ENCODE measurements at places on chromosomes 6 and 20. TPM values are rescaled to one million over a fixed set of nuclear protein-coding genes. Genes with fewer than 3 reads are reported as not detected.

Gene SLC13A3
- not detected for polyA plus RNA-seq

Gene HLA-DRB5
- polyA plus RNA-seq, result 3.2 TPM

Gene KCNK17
- polyA plus RNA-seq, result not detected

Gene PHACTR1
- polyA plus RNA-seq, result 0.38 TPM

Gene CNBD2
- polyA plus RNA-seq, result 9.5 TPM

Gene FABP7
- polyA plus RNA-seq, result not detected

Gene SAMD10
- 15.6 TPM for polyA plus RNA-seq

Gene CGA
- not detected for polyA plus RNA-seq

Gene MRAP2
- polyA plus RNA-seq, result not detected

Gene HLA-DQB2
- polyA plus RNA-seq, result 5.0 TPM

Gene RMND1
- 10.4 TPM for polyA plus RNA-seq

Gene VNN1
- not detected for polyA plus RNA-seq

Gene MEP1A
- not detected for polyA plus RNA-seq

Gene PSORS1C1
- not detected for polyA plus RNA-seq

Gene WASF1
- 0.36 TPM for polyA plus RNA-seq

Gene FNDC1
- polyA plus RNA-seq, result not detected

Gene LY6G6F
- polyA plus RNA-seq, result not detected

Gene CD93
- 0.02 TPM for polyA plus RNA-seq

Gene PLEKHG1
- polyA plus RNA-seq, result 1.9 TPM

Gene VGLL2
- polyA plus RNA-seq, result not detected

Gene SAMD5
- polyA plus RNA-seq, result not detected

Gene RAET1E
- polyA plus RNA-seq, result not detected

Gene LPA
- polyA plus RNA-seq, result not detected

Gene SCUBE3
- 0.18 TPM for polyA plus RNA-seq

Gene BMP7
- not detected for polyA plus RNA-seq

Gene SLC52A3
- not detected for polyA plus RNA-seq

Measured in CD8-positive, alpha-beta memory T cell (primary cell).